ENCODE measurements at places on chromosomes 2 and 18.

DNA sequence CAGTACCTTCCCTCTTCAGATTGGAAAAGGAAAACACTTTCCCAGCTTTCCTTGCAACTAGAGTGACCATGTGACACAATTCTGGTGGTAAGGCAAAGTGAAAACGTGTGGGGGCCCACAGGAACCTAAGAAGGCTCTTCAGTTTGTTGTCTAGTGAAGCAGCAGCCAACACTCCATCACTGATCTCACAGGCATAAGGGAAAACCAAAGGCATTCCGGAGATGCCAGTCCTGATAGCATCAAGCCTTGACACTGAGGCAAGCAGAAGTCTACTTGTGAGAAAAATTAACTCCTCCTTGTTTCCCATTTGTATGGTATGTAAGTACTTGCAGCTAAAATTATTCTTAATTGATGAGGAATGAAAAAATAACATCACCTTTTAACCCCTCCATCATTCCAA, 88.3 kb downstream of the ETAA1 start:
- DNase-seq: no peak

GRCh38 chr2:199392363-199392762, 65.4 kb downstream of the SATB2 start:
- DNase-seq: no peak

GRCh38 chr18:8814206-8814605, 108.8 kb downstream of the MTCL1 start:
- peak; percentile 19 for DNase-seq

- peak; percentile 88 for DNase-seq
Measured at GRCh38 chr18:54712306-54712705, 116.0 kb upstream of the RAB27B start.

DNA sequence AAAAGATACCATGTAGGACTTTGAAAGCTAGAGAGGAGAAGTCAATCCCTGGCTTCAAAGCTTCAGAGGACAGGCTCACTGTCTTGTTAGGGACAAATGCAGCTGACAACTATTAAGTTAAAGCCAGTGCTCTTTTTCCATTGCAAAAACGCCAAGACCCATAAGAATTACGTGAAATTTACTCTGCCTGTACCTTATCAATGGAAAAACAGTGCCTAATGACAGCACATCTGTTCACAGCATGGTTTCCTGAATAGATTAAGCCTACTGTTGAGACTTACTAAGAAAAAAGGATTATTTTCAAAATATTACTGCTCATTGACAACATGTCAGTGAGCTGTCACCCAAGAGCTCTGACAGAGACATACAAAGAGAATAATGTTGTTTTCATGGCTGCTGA, 52.9 kb downstream of the ANKRD12 start:
- DNase-seq: no peak

GRCh38 chr2:28619213-28620196, 123.6 kb downstream of the PLB1 start:
- peak; percentile 25 for DNase-seq

- DNase-seq: no peak
Measured at GRCh38 chr2:33205693-33206434, 259.1 kb downstream of the LTBP1 start.

DNA sequence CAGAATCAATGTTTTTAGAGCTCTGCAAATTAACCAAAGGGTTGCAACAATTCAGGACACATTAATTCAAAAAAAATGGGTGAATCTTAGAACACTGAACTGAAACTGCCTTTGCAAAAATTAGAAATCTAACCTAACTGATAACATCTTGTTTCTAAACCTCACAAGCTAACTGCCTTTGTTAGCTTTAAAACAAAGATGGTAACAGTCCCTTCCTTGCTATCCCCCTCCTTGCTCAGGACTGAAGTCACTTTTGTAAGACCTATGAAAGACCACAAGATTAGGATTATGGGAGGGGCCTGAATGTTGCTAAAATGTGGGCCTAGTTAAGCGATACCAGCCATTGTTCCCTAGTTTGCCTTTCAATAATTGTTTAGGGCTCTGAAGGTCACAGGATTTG, 44.9 kb upstream of the LONRF2 start:
- no peak for DNase-seq

DNA sequence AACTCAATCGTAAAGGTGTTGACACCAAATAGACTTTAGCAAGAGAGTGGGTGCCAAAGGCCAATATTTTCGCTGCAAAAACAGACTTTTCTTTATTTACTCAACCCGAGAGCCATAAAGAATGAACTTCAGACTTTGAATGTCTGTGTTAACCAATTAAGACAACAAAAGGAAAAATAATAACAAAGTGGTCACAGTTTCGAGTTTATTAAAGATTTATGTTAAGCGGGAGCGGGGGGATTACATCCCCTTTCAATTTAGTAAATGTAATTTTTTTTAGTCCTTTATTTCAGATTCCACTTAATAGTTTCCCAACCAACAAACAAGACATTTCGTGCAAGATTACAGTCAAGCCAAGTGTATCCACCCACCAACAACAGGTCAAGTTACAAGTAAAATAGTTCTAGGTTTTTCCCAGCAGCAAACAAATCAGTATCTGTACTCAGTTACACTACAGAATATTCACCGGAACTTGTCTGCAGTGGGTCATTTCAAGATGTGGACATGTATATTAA, 9.0 kb downstream of the CDH2 start:
- DNase-seq: no peak

GRCh38 chr2:217838409-217838831, 164.4 kb downstream of the TNS1 start:
- DNase-seq: no peak

GRCh38 chr2:70837980-70838925, 2.6 kb upstream of the CD207 start:
- DNase-seq: no peak

GRCh38 chr2:99389371-99389770, 52.2 kb downstream of the EIF5B start:
- peak; percentile 44 for DNase-seq

DNA sequence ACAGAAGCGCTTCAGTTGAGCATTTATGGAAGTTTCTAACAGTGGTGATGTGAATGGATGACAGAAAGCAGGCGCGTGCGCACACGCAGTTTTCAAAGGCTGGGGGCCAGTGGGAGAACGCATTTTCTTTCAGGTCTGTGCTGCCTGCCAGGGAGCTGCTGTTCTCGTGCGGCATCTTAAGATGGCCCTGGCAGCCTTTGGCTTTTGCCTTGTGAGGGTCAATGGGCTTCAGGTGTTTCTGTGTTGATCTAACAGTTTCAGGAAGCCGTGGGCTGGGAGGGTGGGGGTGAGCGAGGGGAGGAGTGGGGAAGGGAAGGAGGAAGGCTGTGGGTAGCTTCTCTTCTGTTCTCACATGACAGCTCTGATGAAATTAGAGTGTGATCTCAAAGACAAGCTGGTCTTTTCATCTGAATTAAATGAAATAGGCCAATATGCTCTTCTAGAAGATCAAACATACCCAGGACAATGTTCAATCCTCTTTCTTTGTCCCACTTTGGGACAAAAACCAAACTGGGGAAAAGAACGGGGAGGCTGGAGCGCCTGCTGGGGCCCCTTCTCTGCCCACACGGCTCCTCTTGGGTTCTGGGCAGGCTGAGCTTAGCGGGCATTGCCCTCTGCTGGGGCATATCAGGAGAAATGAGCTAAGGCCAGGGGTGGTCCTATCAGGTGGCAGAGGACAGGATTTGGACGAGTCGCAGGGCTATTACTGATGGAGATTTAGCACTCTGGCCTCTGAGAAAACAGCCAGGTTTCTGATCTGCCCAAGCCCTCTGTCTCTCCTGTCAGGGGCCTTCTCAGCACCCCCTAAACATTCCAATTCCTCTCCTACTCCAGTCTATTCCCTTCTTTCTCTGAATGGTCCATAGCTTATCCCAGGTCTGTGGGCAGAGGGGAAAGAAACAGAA, 126.2 kb upstream of the LGALSL start:
- peak; percentile 16 for DNase-seq

GRCh38 chr2:105683011-105683492, 61.7 kb upstream of the NCK2 start:
- no peak for DNase-seq

DNA sequence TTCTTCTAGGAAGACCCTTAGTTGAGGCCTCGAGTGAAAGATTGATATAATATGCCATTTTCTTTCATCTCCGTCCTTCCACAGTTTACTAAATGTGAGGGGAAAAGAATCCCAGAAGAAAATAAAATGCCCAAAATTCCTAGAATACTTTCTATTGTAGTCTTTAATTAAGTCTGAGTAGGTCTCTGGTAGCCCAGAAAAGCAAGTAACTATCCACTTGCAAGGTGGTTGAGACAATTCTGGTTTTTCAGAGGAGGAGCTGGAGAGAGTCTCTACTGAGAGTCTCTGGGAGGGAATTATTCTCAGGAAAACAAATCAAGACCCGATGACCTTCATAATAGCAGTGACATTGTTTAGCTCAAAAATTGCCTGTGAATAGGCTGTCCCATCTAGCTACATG, 63.9 kb upstream of the TTC39C start:
- DNase-seq: no peak

GRCh38 chr18:76391038-76391437, 104.0 kb downstream of the ZNF516 start:
- no peak for DNase-seq

DNA sequence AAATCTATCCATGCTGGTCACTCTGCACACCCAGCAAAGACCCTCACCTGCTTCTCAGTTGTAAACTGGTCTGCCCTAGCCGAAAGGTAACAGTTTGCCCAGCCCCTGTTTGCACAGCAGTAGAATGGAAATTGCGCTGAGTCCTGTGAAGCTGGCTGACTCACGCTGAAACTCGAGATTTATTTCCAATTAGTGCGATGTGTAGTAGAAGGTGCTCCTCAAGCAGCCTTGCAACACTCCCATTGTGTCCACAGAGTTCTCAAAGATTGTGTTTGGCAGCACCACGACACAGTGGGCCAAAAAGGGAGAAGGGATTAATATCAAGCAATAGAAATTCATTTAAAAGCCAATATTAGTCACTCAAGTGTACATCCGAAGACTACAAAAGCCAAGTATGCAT, 21.7 kb upstream of the APCDD1 start:
- DNase-seq: no peak

DNA sequence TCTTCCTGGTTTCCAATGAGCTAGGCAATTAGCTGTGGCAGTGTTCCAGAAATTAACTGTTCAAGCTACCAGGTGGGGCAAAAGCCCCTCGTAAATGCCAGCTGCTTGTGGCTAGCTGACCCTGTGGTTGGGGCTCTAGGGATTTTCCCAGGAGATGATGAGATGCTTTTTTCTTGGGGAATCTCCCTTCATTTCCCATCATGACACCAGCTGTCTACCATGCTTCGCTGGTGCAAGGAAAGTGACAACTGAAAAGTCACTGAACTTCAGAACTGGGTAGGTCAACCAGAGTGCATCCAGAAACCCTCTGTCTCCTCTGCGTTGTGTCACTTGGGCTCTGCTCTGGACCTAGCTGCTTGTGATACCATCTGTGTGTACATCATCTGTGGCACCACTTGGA, 386.5 kb upstream of the DCC start:
- no peak for DNase-seq

- DNase-seq: peak; percentile 83
Measured at GRCh38 chr18:11976315-11977152, 4.8 kb upstream of the IMPA2 start.

DNA sequence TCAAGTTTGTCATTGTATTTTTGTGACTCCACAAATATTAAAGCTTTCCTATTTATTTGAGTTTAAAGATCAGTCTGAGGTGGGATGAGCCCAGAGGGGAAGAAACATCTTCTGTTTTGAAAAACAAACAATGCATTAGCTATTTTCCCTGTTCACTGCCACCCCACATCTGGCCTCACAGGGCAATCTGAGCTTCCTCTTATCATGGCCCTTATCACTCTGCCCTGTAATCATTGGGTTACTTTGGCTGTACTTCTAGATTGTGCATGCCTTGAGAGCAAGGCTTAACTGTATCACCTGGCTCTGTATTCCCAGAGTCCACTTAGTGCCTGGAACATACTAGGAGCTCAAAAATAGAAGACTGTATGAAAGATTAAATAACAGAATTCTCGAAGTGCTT, 241.6 kb upstream of the NT5C1B start:
- no peak for DNase-seq

DNA sequence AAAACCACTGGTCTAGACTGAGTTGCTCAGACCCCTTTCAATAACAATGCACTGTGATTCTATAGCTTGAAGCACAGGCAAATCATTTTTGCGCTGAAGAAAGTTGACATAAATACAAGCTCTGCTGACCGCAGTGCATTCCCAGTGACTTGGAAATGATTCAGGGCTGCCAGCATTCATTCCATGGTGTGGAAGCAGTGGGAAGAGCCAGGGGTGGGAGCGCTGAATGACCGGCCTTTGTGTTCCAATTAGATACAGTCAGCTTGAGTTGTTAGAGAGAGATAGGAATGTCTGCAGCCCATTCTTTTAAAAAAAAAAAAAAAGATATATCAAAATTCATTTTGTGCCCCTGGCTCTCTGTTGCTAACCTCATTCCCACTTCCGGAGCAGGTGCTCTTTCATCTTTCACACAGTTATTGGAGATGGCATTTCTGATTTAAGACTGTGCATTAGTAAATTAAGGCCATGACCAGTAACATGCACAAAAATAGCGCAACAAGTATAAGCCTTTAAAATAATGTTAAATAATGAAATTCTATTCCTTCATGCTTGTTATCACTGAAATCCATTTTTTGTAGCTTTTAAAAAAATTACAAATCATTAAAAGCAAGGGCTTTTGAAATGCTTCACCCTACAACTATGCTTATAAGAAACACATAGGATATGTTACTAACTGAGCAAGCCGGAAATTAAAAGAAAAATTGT, 59.4 kb upstream of the CTLA4 start:
- peak; percentile 92 for DNase-seq

DNA sequence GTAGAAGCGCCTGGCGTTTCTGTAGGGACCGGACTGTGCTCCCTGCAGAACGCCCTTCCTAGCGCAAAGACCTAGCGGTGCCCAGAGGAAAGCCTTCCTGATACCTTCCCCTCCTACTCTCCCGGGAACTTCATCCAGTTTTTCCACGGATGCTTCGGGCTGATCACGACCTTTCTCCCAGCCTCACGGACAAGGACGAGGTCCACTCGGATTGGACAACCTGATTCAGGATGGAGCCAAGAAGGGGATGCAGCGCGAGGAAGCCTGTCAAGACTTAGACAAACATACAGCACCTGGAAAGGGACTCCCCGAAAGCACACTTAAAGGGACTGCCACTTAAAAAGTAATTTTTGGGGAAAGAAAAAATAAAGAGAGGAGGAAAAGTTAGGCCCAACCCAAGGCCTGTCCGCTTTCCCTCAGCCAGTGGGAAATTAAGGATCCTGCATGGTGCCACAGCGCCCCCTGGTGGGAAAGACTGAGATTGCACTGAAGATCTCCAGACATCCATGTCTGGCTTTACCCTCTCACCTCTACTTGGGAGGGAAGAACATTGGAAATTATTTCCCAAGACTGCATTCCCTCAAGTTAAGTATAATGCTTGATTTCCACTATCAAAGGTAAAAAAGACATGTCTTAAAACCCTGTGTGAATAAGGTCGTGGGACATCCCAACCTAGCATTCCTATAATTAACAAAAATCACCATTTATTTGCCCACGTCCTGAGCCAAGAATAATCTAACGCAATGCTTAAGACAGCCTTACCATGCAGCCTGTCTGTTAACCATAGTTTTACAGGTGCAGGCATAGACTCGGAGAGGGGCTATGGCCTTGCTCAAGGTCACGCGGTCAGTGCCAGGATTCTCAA, 13.4 kb upstream of the COPS8 start:
- peak; percentile 73 for DNase-seq

GRCh38 chr18:44198612-44199284, 481.9 kb upstream of the SETBP1 start:
- DNase-seq: no peak

Data from fibroblast of mammary gland (primary cell).